HTR-8/SVneo (cell line): ENCODE measurements at places on chromosomes 4 and X.

GRCh38 chr4:101724093-101724492 is 66.4 kb upstream of the BANK1 start:
- no peak for DNase-seq

DNA sequence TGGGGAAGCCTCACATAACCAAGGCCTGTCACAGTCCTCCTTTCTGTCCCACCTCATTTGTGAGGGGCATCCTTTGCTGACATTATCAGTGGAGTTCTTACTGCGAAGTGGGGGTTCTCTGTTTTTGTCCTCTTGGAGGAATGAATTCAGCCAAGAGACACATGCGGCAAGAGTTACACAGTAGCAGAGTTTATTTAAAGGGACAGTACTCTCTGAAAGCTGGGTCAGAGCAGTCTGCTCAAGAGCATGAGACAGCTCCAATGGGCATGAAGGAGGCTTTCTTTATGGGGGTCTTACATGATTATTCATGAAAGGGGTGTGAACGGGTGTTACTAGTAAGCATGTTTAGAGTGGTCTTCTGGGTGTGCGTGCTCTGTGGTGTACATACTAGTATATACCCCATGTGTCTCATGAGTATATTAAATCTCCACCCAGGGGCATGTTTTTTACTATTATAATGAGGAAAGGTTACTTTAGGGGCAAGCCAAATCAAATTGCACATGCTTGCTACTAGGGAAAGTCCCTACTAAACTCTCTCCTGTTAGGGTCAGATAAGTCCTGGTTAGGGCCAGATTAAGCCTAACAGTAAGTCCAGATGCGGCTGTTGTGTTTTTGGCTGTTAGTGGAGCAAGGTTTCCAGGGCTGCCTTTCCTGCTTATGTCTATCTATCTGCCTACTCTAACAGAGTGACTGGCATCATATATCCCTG is 19.8 kb upstream of the LGI2 start:
- no peak for DNase-seq

DNA sequence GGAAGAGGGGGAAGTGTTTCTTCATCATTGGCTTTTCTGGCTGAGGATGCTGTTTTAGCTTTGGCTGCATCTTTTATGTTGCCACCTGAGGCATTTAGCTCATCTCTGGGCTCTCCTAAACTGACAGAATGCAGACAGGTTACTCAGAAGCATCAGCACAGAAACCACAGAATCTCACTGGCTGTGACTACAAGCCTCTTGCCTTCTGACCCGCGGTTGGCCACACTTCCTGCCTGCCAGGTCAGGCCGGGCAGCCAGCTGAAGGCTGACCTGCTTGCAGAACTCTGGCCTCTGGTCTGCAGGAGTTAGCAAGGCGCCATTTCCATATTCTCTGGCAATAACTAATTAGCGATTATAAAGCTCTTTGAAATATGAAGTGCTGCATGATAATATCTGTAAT is 366.5 kb downstream of the MID1IP1 start:
- no peak for DNase-seq

GRCh38 chrX:7447801-7448499 is 300.0 kb upstream of the PUDP start:
- DNase-seq, result no peak

- DNase-seq, result no peak
Measured at GRCh38 chr4:52640808-52641565, 18.1 kb downstream of the USP46 start.

DNA sequence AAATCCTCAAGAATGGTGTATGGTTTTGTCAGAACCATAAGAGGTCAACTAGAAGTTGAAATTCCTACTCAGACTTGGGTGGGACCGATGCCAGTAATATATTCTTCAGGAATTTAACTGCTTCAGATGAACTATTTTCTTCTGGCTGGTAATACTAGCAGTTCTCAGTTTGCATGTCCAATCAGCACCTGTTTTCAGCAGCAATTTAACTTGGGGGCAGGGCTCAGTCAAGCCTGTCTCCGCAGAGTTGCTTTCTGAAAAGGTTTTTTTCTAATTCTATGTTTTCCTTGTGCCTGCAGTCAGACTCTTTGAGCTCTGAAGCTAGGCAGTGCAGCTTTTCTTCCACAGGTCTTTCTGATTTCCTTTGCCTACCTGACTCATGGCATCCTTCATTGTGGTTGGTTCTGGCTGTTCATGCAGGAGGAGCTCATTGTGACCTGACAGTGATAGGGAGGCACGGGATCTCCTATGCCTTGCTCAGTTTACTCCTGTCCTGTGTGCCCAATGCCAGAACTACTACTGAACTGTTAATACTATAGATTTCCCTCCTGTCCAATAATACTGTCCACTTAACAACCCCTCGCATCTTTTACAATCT is 17.3 kb upstream of the FMR1 start:
- DNase-seq, result no peak
